NCI-H2227 treated with DMSO at 0.1 percent for 48 hours (cell line): ENCODE measurements at places on chromosomes 1 and 21.
A peak's percentile ranks its signal among the peaks of the same experiment; 100 is the strongest.

DNA sequence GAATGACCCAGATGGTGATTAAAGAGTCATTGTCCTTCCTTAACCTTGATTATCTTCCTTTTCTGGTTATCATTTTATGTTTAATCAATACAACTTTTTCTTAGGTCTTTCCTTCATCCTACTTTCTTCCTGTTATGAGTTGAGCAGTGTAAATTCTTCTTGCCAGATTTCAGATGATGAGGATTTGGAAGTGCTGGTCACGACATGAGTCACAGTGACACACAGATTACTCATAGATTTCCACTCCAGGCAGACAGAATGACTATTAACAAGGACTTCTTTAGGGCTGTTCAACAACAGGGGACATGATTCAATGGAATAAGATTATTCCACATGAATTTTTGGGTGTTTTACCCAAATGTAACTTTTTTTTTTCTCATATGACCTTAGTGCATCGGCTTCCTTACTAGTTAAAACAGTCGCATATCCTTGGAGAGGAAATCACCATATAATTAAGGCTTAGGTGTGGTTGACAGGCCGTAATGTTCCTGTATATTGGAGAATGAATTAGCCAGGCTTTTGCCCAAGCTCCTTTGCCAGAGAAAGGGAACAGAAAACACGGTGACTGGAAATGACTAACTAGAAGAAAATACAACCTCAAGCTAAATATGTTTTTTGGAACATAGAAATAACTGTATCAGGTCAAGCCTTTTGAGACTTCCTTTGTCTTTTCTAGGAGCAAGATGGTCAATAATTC is 44.2 kb downstream of the PRRX1 start:
- no peak for DNase-seq

GRCh38 chr1:218779341-218780100 is 394.2 kb upstream of the LYPLAL1 start:
- no peak for DNase-seq

DNA sequence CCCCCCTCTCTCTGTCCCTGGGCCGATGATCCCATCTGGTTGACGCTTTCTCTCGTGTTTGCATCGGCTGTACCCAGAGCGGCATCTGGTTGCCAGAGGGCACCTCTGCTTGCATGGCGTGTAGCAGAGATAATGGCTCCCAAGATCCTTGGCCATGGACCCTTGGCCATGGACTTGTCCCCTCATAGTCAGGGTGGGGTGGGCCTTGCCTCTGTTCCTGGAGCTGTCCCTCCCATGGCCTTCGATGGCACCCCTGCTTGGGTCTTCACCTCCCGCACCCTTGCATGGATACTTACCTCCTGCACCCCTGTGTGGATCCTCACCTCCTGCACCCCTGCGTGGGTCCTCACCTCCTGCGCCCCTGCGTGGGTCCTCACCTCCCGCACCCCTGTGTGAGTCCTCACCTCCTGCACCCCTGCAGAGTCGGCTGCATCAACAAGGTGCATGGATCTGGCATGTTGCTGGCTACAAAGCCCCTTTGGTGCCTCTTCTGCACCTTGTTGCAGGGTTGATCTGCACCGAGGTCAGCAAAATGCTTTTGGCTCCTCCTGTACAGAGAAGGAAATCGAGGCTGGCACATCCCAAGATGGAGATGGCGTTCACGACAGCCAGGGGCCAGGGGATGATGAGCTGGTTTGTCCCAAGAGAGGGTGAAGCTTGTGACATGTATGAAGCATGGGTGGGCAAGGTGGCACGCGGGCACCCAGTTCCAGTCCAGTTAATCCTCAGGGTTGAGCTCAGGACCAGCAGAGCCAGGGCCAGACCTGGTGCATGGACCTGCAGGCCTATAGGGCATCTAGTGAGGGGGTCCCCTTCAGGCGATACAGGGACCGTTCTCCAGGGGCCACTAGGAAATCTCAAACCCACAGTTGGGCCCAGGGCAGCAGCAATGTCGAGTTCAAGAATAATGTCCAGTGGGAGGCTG is 46.1 kb upstream of the C1orf174 start:
- no peak for DNase-seq

GRCh38 chr1:39829791-39830533 is 41.3 kb upstream of the BMP8B start:
- no peak for DNase-seq

GRCh38 chr1:34618381-34618780 is 136.5 kb upstream of the GJB5 start:
- no peak for DNase-seq

DNA sequence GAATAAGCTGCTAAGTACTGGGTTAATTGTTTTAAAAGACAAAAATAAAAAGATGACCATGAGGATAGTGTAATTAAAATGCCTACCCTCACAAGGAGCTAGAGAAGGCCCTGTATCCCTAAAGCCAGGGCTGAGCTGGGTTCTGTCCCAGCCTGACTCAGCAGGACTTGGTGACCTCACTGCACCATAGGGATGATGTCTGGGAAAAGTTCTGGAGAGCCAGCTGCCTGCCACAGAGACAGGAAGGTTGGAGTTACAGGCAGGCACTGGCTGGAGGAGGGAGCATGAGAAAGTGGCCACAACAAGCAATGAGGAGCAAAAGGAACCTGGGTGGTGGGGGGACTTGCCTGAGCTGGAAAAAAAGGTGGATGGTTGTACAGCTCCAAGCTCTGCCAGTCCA is 5.7 kb upstream of the TNR start:
- no peak for DNase-seq

DNA sequence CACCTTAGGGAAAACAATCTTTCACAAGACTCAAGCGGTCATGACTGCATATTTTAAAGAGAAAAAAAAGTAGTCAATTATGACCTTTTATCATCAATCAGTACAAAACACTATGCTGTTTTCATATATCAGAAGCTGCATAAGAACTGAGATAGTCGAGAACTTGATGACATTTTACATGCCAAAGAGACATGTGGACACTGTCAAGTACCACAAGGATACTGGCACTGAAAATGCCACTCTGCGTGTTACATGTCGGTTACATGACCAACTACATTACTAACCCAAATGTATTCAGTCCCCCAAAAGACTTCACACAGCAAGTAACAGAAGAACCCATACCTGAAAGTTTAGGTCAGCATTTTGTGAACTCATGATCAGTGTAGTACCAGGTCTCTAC is 975.0 kb upstream of the ADGRL4 start:
- no peak for DNase-seq

DNA sequence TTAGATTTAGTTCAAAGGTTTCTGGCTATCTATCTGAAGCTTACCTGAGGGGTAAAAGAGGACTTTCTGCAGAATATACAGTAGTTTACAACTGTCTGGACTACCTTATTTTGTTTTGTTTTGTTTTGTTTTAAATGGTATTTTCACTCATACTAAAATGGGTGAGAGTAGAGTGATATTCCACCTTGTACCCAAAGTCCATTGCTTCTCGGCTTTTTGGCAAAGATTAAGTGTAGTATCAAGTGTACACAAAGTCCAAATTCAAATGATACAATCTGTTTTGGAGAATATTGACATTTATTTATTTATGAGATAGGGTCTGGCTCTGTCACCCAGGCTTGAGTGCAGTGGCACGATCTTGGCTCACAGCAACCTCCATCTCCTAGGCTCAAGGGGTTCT is 11.7 kb upstream of the SMG7 start:
- DNase-seq, result no peak

DNA sequence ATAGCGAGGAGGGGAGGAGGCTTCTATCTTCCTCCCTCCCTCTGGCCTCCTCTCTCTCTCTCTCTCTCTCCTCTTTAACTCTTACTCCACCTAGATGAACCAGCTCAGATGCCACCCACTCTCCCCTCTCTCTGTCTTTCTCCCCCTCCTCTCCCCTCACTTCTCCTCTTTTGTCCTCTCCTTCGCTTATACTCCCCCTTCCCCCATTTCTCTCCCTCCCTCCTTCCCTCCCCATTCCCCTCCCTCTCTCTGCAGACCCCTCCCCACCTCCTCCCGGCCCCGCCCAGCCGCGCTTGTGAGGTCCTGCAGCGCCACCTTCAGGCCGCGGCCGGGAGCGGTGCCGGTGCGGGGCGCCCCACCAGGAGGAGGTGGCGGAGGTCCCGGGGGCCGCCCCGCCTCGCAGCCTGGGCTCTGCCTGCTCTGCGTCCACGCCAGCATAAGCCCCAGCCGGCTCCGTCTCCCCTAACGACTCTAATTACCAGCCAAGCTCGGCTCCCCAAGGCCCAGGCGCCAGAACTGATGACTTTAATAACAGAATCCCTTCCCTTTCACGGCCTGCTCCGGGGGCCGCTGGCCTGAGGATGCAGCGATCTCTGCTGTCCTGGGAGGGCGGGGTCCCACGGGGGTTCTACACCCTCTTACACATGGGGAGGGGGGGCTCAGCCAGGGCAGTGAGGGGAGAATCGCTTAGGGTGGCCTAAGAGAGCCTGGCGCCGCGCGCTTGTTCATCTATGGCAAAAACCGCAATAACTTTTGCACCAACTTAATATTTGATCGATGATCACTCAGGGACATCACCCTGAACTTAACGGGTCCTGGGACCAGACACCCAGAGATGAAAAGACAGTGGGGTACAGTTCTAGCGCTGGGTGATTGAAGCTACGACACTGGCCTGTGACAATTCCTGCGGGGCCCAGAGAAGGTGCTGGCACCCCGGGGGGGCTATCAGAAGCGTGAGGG is 637.3 kb downstream of the MATN1 start:
- peak; percentile 92 for DNase-seq

GRCh38 chr1:74328851-74329250 is 93.7 kb downstream of the TNNI3K start:
- DNase-seq, result no peak

GRCh38 chr1:169161496-169162194 is 55.2 kb downstream of the ATP1B1 start:
- DNase-seq, result no peak

DNA sequence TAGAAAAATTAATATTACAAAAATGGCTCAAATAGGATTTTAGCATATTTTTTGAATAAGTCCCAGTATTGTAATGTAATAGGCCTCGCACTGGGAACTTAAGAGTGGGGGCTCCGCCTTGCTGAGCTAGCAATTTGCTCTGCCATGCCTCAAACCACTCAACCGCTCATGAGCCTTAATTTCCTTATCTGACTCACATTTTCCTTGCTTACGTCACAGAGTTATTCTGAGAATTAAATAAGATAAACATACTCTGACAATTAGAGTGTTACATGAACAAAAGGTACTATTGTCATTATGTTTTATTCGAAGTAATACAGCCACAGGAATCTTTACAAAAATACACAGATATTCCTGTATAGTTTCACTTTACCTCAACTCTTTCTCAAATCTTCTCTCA is 108.1 kb downstream of the SLC44A5 start:
- DNase-seq, result no peak

GRCh38 chr1:230251644-230252191 is 174.4 kb downstream of the PGBD5 start:
- no peak for DNase-seq
